Brain microvascular endothelial cell (primary cell): ENCODE measurements at places on chromosomes 5 and 9.

DNA sequence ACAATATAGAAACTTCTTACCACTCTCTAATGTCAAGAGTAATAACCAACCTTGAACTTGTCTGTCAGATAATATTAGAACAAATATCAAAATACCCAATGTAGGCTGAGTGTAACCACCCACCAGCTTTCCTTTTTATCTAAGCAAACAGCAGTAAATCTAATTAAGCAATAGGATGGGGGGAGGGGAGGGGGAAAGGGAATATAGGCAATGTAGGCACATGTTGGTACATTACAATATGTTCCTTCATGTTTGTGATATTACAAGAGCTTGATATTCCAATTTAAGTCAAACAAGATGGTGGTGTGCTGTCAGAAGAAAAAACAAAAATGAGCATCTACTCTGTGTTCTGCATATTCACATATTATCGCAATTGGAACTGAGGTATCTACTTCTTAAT, 158.2 kb downstream of the DENND1A start:
- DNase-seq = no peak

DNA sequence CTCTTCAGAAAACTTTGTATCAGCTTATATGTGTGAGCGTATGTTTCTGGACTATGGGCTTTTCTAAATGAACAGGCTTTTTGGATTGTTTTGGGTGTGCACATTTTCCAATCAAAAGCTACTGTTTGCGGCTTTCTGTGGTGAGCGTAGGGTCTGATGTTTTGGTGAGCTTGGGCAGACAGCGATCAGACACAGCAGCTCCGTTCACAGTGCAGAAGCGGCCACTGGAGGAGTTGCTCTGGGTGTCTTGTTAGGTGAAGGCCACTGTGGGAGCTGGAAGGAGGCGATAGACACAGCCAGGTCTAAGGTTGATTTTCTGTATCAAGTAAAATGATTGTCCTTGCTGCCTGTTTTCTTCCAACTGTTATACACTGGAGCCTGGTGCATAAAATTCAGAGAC, 11.1 kb downstream of the PRRC2B start:
- no peak for DNase-seq

- no peak for DNase-seq
These were observed at the start of gene PROP1 for GRCh38 chr5:177995691-177996595. Gene PROP1, minus strand, starts transcription at chr5:177996242. Its CDS starts 309 bp downstream, at chr5:177995933.

DNA sequence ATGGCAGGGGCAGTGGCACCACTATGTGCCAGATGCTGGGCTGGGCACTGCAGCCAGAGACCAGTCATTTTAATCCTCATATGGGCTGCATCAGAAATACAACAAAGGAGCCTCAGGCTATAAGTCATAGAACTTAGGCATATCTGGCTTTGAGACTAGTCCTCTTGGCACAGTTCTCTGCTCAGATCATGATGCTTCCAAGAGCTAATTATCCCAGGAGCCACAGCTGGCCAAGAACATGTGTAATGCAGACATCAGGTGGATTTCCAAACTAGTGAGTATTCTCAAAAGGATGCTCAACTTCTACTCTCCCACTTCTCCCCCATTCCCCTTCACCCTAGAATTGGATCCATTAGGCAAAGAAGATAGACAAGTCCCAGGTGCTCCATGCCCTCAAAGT, 562.2 kb upstream of the TRPC7 start:
- no peak for DNase-seq

- no peak for DNase-seq
These were observed 814.2 kb upstream of the GRAMD2B start for GRCh38 chr5:125609011-125609410.
